ENCODE measurements at places on chromosomes 12 and 14.

GRCh38 chr12:70154087-70154638 lies 89.1 kb upstream of the CNOT2 start:
- no peak for DNase-seq

DNA sequence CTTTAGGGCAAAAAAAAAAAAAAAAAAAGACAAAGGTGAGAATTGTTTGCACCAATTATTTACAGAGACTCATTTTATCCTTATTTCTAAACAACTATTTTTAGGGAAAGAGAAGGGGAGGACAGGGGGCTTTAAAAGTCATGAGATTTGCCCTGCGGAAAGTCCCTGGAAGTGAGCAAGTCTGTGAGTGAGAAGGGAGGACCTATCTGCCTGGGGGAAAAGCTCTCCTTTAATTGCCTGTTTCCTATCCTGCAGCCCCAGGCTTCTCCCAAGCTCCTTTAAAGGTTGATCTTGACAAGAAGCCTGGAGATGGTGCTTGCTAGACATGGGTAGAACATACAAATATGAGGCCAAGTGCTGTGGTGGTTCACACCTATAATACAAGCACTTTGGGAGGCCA lies 8.3 kb upstream of the CHST11 start:
- DNase-seq: no peak

DNA sequence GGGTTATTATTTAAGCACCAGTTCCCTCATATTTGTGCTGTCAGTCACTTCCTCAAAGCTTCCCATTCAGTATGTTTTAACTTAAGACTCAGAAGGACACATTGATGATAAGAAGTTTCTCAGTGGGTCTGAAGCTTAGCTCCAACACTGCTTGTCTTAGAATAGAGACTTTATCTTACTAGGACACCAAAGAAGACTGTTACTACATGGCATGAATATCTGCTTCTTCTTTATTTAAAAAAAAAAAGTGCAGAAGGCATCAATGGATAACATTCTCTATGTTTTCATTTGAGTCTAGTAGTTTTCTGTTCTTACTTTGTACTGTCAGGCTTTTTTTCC lies 404.2 kb downstream of the DAD1 start:
- no peak for DNase-seq

GRCh38 chr14:68652433-68652690 lies 140.5 kb downstream of the ZFP36L1 start:
- no peak for DNase-seq

DNA sequence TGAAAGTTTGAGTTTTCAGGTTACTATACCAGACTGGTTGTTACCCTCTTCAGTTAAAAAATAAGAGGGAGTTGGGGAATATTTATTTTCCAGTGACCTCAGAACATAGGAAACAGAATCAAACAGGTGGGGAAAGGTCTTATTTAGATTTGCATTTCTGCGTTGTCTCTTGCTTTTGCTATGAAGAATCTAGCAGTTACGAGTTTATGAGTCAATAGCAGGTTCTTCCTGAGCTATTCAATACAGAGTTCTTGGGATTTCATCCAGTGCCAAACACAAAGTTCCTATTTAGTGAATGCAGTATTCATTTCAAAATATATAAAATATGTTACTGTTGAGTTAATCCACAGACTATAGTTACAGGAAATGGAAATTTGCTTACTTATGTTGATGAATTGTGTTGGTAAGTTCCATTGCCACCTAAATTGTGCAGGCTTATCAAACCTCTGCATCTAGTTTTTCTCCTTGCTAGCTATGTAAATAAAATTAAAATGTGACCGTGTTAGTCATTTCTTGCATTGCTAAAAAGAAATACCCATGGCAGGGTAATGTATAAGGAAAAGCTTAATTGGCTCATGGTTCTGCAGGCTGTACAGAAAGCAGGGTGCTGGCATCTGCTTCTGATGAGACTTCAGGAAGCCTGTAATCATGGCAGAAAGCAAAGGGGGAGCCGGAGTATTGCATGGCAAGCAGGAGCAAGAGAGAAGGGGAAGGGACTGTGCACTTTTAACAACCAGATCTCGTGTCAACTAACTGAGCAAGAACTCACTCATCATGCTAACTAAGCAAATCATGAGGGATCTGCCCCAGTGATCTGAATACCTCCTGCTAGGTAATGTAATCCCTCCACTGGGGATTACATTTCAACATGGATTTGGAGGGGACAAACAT lies 110.2 kb downstream of the KTN1 start:
- DNase-seq: no peak

DNA sequence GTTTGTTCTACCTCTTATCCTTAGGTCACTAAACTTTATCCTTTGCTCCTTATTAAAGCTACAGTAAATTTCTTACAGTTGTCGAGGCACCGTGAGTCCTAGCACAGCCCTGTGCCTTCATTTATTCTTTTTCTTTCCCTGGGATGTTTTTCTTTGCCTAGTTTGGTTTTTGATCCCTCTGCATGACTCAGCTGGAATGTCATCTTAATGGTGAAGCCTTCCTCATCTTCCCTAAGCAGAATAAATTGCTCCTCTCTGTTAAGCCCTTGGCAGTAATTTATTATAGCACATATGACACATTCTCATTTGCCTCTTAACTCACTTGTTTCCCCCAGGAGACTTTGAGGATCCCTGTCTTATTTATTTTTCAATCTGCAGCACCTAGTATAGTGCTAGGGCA lies 16.6 kb downstream of the ACTR10 start:
- DNase-seq: peak; percentile 51

- DNase-seq: peak; percentile 43
Measured at GRCh38 chr12:47066278-47067025, 13.0 kb upstream of the PCED1B start.

DNA sequence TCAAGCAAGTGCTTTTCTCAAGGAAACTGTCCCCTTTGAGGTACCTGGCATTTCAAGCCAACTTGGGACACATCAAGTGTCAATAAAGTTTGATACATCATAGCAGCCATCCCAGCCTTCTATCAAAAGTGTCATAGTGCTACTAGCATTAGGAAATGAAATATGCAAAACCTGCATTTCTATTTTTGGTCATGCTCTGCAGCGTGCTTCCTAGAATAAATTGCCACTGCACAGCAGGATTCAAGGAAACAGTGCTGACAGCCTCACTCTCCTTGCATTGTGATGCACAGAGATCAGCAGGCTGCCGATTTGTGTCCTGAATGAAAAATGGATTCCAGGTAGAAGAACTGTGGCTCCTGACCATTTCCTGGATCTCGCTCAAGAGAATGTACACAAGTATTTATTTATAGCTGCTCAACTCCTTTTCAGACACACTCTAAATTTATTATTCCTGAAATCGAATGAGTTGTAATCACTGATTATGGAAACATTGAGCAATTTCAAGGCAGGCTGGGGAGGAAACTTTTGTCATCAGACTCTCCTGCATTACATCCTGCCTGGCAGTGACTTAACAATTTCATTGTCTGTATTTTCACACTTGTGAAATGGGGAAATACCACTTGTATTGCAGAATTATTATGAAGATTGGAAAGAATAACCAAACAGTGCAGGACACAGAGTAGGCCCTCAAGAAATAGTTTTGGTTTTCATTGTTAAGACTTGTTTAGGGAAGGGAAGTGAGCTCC lies 120.9 kb downstream of the SLC38A6 start:
- peak; percentile 49 for DNase-seq

DNA sequence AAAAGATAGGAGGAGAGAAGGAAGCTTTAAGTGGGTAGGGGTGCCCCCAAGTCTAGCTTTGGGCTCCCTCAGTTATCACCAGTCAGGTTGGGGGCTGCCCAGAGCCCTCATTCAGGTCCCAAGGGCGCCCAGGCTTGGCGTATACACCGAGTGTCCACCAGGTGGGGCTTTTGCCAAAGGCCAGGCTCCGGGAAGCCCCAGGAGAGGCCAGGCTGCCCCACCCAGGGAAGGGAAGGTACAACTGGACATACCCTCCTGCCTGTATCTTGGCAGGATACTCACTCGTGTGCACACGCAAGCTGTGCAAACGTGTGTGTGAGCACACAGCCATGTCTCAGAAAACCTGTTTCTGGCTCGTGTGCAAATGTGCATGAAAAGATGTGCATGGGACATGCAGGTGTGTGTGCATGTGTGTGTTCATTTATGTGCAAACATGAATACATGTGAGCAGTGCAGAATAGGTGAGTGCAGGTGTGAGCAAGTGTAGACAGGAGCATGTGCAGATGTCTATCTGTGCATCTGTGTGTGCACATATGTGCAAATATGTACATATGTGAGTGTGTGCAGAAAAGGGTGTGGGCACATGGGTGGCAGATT lies 103.9 kb upstream of the MYL2 start:
- peak; percentile 17 for DNase-seq

GRCh38 chr12:119679490-119679889 lies 11.6 kb downstream of the PRKAB1 start:
- DNase-seq: no peak

- DNase-seq: no peak
Measured at GRCh38 chr14:79791055-79791732, 420.1 kb downstream of the DIO2 start.

DNA sequence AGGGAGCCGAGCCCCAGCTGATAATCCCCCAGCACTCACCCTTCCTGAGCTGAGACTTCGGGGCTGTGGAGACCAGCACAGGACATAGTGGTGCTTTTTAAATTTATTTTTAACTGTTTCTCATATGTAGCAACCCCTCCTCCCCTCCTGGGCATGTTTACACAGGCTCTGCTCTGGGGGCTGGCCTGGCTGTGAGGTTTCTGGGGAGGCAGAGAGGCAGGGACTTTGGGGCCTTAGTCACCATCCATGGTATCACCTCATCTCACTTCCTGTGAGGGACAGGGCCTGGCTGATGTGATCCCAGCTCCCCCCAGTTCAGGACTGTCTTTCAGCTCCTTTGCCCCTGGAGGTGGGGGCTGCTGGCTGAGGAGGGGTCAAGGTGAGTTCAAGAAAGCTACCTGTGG lies 20.4 kb downstream of the VASH1 start:
- DNase-seq: no peak

DNA sequence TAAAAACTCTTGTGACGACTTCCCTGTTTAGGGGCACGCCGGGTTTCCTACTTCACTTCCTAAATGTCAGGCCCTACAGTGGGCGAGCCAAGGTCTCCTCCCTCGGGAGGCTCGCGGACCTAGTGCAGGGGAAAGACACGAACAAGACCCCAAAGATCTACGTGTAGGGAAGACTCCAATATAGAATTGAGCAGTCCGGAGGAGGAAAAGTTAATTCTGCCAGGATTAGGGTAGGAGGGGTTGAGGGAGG lies 564 bp downstream of the ATXN3 start:
- DNase-seq: peak; percentile 38

GRCh38 chr14:61478971-61479473 lies 157.6 kb downstream of the PRKCH start:
- DNase-seq: no peak

GRCh38 chr12:20631711-20632110 lies 63.4 kb upstream of the SLCO1C1 start:
- peak; percentile 84 for DNase-seq

DNA sequence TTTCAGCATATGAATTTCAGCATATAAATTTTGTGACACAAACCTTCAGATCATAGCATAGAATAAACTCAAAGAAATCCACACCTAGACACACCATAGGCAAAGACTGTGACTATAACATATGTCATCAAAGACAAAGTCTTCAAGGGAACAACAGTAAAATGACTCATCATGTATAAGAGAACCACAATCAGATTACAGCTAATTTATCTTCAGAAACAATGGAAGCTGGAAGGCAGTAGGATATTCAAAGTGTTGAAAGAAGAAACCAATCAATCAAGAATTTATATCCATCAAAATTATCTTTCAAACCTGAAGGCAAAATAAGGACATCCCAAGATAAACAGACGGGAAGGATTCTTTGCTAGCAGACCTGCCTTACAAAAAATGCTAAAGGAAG lies 29.0 kb downstream of the DLK1 start:
- DNase-seq: no peak

GRCh38 chr12:111444925-111445725 lies 39.4 kb downstream of the SH2B3 start:
- no peak for DNase-seq

DNA sequence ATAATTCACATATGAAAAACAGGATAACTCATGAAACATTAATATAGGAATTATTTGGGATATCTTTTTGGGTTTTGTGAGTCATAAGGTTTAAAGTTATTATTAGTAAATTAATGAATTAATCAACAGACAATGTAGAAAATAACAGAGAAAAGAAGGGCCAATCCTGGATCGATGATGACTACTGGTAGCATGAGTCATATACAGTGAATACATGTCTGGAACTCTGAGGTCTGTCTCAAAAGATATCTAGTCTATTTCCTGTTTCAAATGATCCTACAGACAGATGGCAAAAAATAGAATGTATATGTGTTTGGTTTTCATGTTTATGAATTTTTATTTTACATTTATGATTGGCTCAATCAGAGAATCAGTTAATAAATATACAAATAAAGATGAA lies 86.4 kb upstream of the RTL1 start:
- no peak for DNase-seq

GRCh38 chr14:68466491-68466977 lies 326.3 kb downstream of the ZFP36L1 start:
- DNase-seq: peak; percentile 91

- DNase-seq: no peak
Measured at GRCh38 chr14:54699735-54700134, 132.8 kb downstream of the SAMD4A start.

GRCh38 chr12:124445121-124445718 lies 122.2 kb downstream of the NCOR2 start:
- DNase-seq: no peak

GRCh38 chr12:127722611-127723010 lies 544.4 kb upstream of the TMEM132C start:
- DNase-seq: no peak

GRCh38 chr12:93184672-93185368 lies 192.9 kb upstream of the NUDT4 start:
- no peak for DNase-seq

GRCh38 chr12:101297661-101298060 lies 17.8 kb downstream of the UTP20 start:
- DNase-seq: peak; percentile 7

- DNase-seq: no peak
Measured at GRCh38 chr12:16692099-16692498, 86.1 kb upstream of the LMO3 start.

Measured in fibroblast of skin of scalp (primary cell).